Activated T-cell treated with anti-CD3 and anti-CD28 coated beads for 24 hours (primary cell): ENCODE measurements at places on chromosomes 7 and 10.
A peak's percentile ranks its signal among the peaks of the same experiment; 100 is the strongest.

DNA sequence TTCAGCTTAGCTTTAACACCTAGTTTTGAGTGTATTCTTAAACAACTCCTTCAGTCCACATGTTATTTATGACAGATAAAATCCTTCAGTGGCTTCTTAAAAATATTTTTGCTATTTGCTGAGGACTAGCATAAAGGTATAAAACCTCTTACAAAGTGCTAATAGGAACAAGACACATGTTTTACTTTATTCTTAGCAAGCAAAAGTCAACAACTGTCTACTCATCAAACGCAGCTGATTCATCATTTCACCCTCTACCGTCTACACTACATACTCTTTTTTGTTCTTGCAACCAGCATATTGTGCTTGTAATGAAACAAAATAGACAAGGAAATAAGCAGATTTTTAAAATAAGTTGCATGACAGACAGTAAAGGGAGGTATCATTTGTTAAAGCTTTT lies 319.7 kb downstream of the SNX13 start:
- no peak for DNase-seq

- no peak for DNase-seq
Observed at GRCh38 chr10:97182288-97182990, 3.3 kb downstream of the SLIT1 start.

- DNase-seq = no peak
Observed at GRCh38 chr7:39582536-39582935, 16.3 kb downstream of the YAE1 start.

DNA sequence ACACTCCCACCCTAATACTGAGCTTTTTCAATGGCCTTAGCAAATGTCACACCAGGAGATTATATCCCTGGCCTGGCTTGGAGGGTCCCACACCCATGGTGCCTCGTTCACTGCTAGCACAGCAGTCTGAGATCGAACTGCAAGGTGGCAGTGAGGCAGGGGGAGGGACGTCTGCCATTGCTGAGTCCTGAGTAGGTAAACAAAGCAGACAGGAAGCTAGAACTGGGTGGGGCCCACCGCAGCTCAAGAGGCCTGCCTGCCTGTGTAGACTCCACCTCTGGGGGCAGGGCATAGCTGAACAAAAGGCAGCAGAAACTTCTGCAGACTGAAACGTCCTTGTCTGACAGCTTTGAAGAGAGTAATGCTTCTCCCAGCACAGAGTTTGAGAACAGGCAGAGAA lies 338.9 kb upstream of the MBL2 start:
- no peak for DNase-seq

GRCh38 chr7:22860784-22861482 lies 38.3 kb upstream of the TOMM7 start:
- no peak for DNase-seq

GRCh38 chr10:13857451-13857850 lies 270.7 kb downstream of the PRPF18 start:
- no peak for DNase-seq

DNA sequence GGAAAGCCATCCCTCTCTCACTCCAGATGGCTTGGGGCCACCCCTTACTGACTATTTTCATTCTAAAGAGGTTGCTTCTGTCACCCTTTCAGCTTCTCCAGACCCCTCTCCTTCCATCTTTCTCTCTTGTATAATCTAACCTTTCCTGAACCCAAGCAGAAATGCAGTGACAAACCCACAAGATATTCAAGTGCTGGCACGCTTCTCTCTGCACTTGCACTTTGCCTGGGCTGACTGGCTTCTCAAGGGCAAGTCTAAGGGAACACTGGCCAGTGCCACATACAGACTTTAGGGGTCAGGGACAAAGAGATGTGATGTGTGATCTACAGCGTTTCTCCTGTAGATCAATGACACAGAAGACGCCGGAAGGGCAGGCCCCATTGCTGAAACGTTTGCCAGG lies 150.4 kb upstream of the LANCL2 start:
- no peak for DNase-seq

GRCh38 chr7:47614450-47614849 lies 32.5 kb upstream of the TNS3 start:
- no peak for DNase-seq

DNA sequence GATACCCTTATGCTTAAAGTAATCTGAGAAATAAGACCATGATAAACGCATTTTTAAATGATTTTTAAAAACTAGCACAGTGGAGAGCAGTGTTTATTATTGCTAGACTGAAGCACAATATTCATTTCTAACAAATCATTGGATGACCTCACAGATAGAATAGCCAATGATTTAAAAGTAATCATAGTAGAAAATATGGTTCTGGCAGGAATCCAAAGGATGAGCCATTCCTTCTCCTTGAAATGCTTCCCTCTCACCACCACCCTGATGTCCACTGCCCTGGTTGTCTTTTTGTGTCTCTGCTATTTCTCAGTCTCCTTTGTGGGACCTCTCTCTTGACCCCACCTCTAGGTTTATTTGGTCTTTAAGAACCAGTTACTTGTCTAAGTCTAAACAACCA lies 64.9 kb downstream of the PRKG1 start:
- DNase-seq = no peak

GRCh38 chr10:86538547-86538946 lies 17.0 kb upstream of the WAPL start:
- no peak for DNase-seq

GRCh38 chr10:79292026-79292766 lies 55.1 kb upstream of the PPIF start:
- no peak for DNase-seq

- no peak for DNase-seq
Observed at GRCh38 chr10:49162761-49163310, 25.4 kb downstream of the TMEM273 start.

- DNase-seq = no peak
Observed at GRCh38 chr10:71801361-71801760, 28.0 kb upstream of the VSIR start.

GRCh38 chr7:129348023-129348740 lies 86.0 kb upstream of the STRIP2 start:
- DNase-seq = no peak

DNA sequence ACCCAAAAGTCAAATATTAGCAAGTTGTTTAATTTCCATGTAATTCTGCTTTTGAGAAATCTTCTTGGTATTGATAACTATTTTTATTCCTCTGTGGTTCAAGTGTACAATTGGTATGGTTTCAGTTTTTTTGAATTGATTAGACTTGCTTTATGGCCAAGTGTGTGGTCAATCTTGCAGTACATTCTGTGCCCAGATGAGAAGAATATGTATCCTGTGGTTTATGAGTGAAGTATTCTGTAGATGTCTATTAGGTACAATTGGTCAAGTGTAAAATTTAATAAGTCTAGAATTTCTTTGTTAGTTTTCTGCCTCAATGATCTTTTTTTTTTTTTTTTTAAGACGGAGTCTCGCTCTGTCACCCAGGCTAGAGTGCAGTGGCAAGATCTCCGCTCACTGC lies 36.6 kb upstream of the C7orf33 start:
- DNase-seq = no peak

- no peak for DNase-seq
Observed at GRCh38 chr7:66167773-66168387, 37.3 kb upstream of the TPST1 start.

- no peak for DNase-seq
Observed at GRCh38 chr7:108684629-108685028, 115.0 kb downstream of the DNAJB9 start.

DNA sequence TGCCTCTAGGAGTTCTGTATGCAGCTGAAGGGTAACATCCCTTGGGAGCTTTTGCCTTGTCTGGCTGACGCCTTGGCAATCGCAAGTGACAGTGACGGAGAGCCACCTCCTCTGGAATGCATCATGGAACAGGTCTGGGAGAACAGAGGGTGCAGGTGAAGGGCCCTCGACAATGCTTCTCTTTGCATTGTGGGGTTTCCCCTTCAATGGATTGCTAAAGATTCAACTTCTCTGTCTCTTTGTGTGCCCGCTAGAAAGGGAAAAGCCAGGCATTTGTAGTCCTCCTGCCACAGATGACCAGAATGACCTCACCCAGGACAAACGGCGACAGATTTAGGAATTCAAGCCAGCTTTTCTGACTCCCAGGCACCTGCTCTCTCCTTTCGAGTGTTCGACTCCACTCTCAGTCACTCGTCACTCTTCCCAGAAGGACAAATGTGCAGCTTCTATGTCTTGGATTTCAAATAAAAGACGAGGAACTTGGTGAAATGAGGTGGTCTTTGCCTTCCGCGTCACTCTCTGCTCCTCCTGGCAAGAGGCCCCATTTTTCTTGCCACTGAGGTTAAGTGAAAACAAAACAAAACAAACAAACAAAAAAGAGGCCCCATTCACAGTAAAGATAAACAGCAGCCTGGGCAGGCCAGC lies 26.1 kb downstream of the IL2RA start:
- DNase-seq = no peak

GRCh38 chr10:25304606-25305005 lies 129.8 kb downstream of the GPR158 start:
- no peak for DNase-seq

DNA sequence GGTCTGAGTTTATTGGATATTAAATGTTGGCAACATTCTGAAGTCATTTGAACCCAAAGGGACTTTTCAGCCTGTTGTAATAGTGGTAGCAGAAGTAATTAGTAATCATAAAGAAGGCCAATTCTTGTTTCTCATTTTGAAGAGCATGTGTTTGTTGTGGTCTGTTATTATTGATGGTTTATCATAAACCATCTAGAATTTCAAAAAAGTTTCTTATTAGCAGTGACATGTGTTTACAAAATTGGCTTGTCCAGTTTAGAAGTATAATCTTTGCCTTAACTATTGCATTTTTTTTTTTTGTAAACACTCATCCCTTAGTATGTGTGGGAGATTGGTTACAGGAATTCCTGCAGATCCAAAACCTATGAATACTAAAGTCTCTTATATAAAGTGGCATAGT lies 177.8 kb downstream of the BBS9 start:
- DNase-seq = no peak

GRCh38 chr7:130254555-130254954 lies 12.1 kb upstream of the CPA2 start:
- DNase-seq = no peak

GRCh38 chr7:145692237-145692950 lies 424.2 kb upstream of the CNTNAP2 start:
- no peak for DNase-seq

- DNase-seq = peak; percentile 78
Observed at GRCh38 chr7:44847509-44847919, 373 bp downstream of the H2AZ2 start.

DNA sequence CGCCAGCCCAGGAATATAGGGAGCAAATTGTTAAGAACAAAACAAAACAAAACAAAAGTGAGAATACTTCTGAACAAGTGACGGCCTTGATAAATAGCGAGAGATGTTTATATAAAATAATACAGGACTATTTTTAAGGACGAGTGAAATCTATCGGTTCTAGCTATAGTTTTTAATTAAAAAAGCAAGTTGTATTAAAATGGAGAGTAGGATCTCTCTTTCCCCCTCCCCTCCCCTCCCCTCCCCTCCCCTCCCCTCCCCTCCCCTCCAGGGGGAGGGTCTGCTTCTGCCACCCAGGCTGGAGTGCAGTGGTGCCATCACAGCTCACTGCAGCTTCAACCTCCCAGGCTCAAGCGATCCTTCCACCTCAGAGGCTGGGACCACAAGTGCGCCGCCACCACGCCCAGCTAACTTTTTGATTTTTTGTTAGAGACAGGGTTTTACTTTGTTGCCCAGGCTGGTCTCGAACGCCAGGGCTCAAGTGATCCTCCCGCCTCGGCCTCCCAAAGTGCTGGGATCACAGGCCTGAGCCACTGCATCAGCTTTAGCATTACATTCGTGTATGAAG lies 440 bp upstream of the TCAF1 start:
- no peak for DNase-seq

DNA sequence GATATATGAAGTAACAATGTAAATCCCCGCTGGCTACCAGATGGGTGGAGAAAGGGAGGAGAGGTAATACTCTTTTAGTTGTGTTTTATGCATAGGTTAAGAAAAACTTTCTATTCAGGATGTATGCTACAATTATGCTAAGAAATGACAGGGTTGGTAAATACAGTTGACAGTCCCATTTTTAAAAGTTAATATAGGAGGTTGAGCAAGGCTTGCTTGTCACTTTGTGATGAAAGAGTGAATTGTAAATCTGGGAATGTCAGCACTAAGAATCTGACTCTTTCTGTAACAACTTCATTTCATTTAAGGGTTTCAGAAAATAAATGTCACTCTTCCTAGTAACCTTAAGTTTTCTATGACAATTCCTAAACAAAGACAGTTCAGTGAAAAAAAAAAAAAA lies 59.8 kb downstream of the PTPRZ1 start:
- no peak for DNase-seq

GRCh38 chr10:1412531-1413189 lies 324.7 kb downstream of the ADARB2 start:
- DNase-seq = no peak

DNA sequence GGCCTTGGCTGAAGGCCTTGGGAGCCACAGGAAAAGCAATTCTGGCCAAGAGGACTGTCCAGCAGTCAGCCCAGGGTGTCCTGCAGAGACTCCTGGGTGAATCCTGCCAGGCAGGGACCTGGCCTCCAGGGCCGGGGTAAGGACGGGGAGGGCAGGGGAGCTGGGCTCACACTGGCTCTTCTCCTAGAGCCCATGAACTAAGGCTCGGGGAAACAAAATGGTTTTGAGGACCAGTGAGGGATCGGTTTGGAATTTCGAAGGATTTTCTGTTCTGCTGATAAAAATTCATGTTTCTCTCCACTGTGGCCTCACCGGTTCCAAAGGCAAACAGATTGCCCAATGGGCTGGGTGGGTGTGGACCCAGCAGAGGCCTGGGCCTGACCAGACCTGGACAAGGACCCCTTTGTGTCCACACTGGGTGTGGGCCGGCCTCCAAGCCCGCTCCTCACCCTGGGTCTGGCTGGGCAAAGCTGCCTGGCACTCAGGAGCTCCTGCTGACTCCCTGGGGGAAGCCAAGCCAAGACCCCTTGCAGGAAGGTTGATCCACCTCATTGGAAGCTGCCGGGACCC lies 27.3 kb downstream of the FAM20C start:
- DNase-seq = no peak

GRCh38 chr10:128048819-128049210 lies 77.4 kb downstream of the MKI67 start:
- DNase-seq = no peak

- DNase-seq = no peak
Observed at GRCh38 chr7:106070201-106070551, 41.9 kb downstream of the SYPL1 start.
